T-helper 1 cell (primary cell): ENCODE measurements at places on chromosomes 2 and 18.

- no peak for DNase-seq
Measured at GRCh38 chr2:123164216-123164615, 860.9 kb upstream of the CNTNAP5 start.

- no peak for DNase-seq
Measured at GRCh38 chr2:428591-428990, 140.7 kb upstream of the ALKAL2 start.

DNA sequence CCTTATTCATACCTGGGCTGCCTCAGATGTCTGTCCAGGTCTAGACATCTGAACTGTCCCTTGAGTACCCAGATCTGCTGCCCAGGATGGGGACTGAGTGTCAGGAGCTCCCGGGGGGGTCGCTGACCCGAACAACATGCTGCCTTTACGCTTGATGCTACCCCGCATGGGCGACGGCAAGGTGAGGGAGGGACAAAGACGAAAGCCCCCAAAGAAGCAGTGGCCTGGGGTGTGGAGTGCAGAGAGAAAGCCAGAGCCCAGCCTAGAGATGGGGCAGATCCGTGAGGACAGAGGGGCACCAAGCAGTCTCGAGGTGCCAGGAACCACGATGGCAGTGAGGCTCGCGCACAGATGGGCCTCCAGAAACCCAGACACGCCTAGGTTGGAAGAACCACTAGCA is 234.7 kb downstream of the ATAD2B start:
- no peak for DNase-seq

DNA sequence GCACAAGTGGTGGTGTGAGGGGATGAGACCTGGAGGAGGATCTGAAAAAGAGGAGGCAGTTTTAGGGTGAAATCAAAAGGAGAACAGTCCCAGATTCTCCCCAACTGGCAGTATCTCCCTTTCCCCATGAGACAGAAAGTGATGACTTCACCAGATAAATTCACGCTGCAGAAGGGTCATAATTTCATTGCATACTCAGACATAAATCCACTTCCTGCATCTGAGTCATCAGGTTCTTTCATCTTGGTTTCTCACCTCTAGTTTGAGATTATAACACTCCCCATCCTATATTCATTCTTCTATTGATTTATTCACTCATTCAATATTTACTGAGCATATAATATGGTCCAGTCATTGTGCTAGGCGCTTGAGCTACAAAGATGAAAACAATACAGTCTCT is 64.7 kb downstream of the CCDC148 start:
- DNase-seq, result peak; percentile 21

- no peak for DNase-seq
Measured at GRCh38 chr18:33316146-33316587, 124.4 kb downstream of the CCDC178 start.

DNA sequence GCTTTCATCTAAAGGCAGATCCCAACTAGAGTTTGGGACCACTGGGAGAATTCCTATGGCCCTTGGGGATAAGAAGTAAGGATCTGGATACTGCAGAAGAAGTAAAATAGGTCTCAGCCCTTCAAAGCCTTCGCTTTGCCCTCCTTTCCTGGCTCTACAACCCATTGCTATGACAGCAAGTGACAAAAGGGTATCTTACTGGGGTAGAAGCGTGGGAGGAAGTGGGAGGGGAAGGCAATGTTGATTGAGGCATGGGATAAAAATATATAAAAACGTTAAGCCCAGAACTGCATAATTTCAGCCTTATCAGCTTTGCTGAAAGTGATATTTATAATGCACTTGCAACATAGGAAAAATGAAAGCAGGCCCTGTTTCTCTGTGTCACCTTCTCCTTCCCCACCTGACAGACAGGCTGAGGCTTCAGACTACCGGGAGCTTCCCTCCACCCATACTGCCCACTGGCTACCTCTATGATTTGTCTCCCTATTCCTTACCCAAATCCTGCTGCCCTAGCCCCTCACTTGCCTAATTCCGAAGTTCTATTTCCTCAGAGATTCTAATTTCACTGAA is 14.9 kb upstream of the SOS1 start:
- no peak for DNase-seq

DNA sequence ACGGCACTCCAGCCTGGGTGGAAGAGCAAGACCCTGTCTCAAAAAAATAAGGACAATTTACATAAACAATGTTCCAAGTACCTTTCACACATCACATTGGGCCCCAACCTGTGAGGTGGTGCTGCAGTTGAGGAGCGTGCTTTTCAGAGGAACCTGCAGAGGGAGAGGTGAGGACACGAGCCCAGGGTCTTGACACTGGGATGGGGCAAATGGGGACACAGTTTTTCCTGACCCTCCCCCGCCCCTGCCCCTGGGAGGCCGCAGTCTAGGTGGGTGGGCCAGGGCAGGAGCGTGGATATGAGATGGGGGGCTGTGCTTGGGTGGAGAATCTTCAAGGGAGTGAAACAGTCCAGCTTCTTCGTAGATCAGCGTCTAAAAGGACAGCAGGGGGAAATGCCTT is 112.9 kb downstream of the SEPTIN10 start:
- DNase-seq, result no peak

- DNase-seq, result no peak
Measured at GRCh38 chr2:216717491-216717901, 22.1 kb upstream of the IGFBP5 start.

DNA sequence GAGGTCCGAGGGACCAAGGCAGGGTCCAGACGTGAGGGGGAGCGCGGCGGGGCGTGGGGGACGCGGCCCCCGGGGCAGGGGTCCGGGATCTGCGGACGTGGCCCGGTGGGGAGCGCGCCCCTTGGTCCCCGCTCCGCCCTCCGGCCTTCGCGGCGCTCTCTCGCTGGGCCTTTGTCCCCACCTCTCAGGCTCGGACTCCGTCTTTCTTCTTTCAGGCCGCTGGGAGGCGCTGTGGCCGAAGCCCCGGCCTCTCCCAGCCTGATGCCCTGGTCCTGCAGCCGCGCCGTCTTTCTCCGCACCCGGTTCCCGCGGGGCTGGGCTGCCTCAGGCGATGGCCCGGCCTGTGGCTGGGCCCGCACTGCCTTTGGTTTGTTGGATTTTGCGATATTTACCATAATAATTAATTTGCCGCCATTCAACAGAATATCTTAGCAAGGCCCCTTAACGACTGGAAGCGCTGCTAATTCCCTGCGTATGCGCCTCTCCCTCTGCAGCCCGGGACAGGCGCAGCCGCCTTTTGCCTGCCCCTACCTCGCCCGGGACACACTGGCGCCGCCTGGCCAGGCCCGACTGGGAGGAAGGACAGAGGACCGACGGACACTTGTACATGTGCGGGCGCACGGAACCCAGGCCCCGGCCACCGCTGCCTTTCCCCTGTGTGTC is 10.8 kb downstream of the SIX3 start:
- DNase-seq, result no peak

DNA sequence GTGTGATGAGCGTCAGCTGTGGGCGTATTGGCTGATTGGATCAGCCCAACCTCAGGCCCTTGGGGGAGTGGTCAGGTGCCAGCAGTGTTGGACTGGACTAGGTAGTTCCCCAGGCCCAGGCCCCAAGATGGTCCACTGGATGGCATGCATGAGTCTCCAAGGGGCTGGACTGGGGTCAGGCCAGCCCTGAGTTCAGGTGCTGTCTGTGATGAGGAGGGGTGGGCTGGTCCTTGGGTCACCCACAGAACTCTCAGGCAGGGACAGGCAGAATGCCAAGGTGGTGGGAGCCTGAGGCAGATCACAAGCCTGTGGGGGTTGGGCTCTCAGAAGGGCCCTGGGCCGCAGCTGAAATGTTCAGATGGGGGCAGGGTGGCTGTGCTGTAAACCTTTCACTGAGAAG is 59.5 kb upstream of the THUMPD2 start:
- no peak for DNase-seq

- DNase-seq, result no peak
Measured at GRCh38 chr2:190382851-190383250, 25.3 kb upstream of the MFSD6 start.

GRCh38 chr18:57051021-57051656 is 95.7 kb upstream of the BOD1L2 start:
- no peak for DNase-seq

DNA sequence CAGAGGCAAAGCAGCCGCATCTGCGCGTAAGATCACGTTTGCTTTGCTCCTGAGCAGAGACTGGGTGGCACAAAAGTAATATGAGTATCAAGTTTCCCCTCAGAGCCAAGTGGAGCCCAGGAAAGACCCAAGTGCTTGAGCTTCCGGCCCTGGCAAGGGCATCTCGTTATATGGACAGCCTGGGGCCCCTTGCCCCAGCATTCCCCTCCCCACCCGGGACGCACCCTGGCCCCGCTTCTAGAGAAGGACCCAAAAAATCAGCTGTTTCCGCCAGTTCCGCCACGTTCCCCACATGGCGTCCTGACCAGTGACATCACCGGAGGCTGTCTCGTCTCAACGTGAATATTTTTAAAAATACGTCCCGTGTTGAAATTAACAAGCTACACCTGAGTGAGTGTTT is 135.1 kb downstream of the NFATC1 start:
- no peak for DNase-seq

DNA sequence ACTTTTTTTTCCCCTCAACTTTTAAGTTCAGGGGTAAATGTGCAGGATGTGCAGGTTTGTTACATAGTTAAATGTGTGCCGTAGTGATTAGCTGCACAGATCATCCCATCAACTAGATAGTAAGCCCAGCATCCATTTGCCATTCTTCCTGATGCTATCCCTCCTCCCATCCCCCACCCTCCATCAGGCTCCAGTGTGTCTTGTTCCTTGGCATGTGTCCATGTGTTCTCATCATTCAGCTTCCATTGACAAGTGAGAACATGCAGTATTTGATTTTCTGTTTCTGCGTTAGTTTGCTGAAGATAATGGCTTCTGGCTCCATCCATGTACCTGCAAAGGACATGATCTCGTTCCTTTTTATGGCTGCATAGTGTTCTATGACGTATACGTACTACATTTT is 47.2 kb upstream of the STON1 start:
- no peak for DNase-seq

GRCh38 chr2:133599811-133600210 is 31.5 kb upstream of the NCKAP5 start:
- no peak for DNase-seq

DNA sequence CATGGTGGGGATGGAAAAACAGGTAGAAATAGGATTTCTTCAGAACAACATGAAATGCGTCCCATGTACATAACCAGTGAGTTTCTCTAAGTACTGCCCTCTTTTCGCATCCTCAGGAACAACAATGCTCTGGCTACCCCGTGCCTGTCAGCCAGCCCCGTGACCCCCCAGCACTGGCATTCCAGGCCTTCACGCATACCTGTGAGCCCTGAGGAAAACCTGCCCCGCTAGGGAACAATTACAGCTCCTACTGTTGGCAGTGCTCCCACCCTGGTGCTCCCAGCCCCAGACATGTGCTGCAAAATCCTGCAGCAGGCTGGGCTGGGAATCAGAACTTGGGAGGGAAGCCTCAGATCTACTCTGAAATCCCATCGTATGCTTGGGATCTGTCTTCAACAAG is 9.1 kb downstream of the SMAD7 start:
- DNase-seq, result no peak

GRCh38 chr2:3187467-3187866 is 190.2 kb downstream of the EIPR1 start:
- no peak for DNase-seq

GRCh38 chr2:63514781-63515180 is 73.5 kb downstream of the WDPCP start:
- no peak for DNase-seq
